ENCODE measurements at places on chromosomes 2 and 18.

DNA sequence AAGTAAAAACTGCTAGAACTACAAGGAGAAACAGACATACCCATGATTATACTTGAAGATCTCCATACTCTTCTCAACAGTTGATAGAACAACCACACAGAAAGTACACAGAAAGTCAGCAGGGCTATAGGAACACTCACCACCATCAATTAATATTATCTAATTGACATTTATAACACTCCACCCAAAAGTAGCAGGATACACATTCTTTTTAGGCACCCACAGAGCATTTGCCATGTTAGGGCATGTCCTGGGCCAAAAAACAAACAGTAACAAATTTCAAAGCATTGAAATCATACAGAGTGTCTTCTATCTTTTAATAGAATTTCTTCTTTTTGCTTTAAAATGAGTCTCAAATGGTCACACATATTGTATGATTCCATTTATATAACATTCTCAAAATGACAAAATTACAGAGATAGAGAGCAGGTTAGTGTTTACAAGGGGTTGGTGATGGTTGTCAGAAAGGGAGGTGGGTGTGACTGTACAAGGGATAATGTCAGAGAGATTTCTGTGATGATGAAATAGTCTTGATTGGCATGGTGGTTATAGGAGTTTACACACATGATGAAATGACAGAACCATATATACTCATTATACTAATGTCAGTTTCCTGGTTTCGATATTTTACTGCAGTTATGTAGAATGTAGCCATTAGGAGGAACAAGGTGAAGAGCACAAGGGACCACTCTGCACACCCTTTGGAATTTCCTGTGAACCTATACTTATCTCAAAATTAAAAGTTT, 82.8 kb downstream of the NCK2 start:
- no peak for DNase-seq

DNA sequence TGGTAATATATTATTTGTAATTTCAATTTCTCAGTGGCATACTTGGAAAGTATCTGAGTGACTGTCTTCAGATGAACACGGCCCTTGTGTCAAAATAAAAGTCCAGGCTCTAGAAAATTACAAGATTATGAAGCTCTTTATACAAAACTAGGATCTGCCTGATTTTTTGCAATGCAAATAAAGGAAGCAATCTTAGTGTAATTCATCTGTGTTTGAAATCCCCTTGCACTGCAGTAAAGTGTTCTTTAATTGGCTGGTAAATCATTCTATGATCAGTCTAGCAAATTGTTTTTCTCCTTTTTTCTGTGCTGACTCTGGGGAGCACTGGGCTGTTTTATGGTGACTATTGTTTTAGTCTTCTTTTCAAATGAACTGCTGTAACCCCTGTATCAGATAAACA, 1039.0 kb downstream of the SOCS6 start:
- DNase-seq, result no peak

DNA sequence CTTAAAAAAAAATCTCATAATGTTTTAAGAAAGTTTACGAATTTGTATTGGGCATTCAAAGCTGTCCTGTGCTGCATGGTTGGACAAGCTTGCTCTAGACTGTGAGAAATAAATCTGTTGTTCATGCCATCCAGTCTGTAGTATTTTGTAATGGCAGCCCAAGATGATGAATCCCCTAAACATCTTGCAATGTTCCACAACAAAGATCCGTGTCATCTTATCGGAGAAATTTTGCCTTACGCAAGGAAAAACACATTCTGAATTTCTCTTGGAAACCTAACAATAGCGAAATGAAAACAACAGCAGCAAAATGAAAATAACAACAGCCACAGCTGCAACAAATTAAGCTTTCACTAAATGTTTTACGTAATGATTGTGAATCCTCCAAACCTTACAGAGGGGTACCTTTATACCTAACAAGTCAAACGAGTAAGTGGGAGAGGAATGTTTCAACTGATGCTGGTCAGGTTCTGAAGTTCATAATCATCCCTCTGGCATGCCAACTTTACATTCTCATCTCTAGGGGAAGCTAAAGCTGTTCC, 76.1 kb upstream of the RNU4ATAC start:
- DNase-seq, result no peak

DNA sequence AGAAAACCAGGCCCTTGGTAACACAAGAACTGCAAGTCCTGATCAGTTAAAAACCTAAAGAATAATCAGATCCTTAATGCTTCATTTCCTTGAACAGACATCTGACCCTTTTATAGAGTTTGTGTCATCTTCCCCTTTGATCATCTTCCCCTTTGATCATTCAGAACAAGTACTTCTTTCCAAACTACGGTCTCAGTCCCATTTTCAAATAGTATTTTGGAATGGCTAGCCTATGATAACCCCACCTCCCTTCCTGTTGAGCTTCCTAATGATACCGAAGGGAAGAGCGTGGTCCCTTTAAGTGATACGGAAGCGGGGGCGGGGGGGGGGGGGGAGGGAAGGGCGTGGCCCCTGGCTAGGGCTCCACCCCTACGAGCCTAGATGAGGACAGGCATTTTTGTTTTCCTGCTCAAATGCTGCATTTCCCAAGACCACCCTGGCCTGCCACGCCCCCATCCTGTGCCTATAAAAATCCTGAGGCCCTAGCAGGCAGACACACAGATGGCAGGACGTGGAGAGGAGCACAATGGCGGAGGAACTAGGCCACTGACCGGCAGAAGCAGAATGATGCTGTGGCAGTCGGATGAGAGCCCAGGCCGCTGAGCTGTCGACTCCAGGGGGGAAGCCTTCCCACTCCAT, 24.1 kb upstream of the CHRNA1 start:
- peak; percentile 15 for DNase-seq

- DNase-seq, result peak; percentile 27
Observed at GRCh38 chr18:63220903-63221302, 98.7 kb downstream of the BCL2 start.

- DNase-seq, result no peak
Observed at GRCh38 chr2:144102386-144102785, 417.5 kb downstream of the ZEB2 start.

DNA sequence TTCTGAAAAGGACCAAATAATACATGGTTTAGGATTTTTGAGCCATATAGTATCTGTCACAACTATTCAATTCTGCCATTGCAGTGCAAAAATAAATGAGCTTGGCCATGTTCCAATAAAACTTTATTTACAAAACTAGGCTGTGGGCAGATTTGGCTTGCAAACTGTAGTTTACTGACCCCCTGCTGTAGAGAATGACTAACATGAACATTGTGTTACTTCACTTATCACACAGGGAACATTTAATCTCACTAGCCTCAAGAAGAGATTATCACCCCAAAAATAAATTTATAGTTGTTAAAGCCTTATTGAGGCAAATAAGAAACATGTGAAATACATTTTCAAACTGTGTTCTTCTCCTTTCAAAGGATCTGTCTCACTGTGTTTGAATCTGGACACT, 766.2 kb downstream of the MBD2 start:
- no peak for DNase-seq

GRCh38 chr18:48920408-48921038, 30.2 kb downstream of the SMAD7 start:
- DNase-seq, result no peak

DNA sequence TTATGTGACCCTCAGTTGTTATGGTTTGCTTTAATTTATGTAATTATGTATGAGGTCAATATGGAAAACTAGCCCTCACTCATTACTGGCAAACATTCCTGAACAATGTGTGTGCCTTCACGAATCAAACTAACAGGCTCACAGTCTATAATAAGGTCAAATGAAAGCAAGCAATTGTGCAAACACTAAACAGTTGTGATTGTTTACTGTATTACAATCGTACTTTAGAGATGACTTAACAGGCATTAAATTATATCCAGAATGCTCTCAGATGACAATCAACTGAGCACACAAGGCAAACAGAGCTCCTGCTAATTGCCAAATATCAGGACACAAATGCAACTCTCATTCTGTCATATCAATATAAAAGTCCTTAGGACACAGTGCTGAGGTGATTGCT, 29.5 kb downstream of the COL5A2 start:
- DNase-seq, result no peak

DNA sequence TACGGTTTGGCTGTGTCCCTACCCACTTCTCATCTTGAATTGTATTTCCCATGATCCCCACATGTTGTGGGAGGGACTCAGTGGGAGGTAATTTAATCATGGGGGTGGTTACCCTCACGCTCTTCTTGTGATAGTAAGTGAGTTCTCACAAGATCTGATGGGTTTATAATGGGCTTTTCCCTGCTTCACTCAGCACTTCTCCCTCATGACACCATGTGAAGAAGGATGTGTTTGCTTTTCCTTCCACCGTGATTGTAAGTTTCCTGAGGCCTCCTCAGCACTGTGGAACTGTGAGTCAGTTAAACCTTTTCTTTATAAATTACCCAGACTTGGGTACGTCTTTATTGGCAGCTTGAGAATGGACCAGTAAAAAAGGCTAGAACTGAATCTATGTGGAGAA, 750.0 kb upstream of the ID2 start:
- no peak for DNase-seq

DNA sequence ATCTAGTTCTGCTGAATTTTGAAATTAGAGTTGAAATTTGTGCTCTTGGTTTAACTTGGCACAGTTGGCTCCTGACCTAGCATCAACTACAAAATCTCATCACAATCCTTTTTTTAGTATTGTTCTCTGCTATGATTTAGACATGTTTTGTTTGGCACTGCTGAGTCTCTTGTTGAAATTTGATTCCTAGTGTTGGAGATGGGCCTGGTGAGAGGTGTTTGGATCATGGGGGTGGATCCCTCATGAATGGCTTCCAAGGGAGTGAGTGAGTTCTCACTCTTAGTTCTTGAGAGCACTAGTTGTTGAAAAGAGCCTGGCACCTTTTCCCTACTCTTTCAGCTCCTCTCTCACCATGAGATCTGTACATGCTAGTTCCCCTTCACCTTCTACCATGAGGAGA, 605.6 kb upstream of the SLC39A10 start:
- no peak for DNase-seq

DNA sequence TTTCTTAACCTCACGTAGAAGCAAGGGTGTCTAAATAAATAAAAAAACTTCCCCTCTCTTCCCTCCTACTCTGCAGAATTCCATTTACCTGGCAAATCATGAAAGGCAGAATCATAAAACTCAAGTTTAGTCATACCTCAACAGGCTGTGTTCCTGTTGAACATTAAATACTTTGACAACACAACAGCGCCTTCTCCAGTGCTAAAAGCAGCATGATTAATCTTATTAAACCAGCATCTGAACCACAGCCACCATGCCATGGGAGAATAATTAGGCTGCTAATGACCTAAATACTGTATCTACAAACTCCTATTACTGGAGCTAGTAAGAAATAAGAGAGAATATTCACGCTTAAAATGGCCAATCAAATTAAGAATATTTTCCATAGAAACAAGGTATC, 68.1 kb downstream of the CDH2 start:
- DNase-seq, result no peak

- no peak for DNase-seq
Observed at GRCh38 chr18:22032392-22032961, 136.9 kb upstream of the GATA6 start.

DNA sequence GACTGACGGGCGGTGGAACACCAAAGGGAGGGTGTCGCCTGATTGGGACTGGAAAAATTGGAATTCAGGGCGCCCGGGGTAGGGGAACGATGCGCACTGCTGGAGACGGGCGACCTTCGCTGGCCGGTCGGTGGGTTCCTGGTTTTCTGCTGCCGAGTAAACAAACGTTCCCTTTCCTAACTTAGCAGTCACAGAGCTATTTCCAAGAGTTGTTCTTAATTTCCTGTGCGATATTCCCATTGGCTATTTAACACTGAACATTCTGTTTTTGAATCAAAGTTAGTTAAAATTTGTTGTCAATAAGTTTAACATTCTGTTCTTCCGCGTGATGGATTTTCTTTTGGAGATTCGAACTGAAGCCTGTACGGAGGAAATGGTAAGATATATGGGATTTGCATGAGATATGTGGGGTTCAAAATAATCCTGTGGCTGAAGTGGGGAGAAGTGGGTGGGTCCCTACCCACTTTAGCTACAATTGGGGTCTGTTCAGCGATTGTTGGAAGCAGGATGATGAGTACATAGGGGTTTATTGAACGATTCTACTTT, 862 bp downstream of the C18orf54 start:
- no peak for DNase-seq

DNA sequence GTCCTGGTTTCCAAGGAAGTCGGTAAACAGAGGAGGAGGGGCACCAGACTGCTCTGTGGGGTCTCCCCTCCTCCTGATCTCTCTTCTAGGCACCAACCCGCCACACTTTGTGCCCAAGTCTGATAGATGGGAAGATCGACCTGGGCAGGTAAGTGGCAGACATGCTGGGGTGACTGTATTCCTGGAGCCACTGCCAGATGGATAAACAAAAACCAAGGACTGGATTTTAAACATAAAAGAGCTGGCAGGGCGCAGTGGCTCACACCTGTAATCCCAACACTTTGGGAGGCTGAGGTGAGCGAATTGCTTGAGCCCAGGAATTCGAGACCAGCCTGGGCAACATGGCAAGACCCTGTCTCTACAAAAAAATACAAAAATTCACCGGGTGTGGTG, 181.2 kb downstream of the ANAPC1 start:
- no peak for DNase-seq

DNA sequence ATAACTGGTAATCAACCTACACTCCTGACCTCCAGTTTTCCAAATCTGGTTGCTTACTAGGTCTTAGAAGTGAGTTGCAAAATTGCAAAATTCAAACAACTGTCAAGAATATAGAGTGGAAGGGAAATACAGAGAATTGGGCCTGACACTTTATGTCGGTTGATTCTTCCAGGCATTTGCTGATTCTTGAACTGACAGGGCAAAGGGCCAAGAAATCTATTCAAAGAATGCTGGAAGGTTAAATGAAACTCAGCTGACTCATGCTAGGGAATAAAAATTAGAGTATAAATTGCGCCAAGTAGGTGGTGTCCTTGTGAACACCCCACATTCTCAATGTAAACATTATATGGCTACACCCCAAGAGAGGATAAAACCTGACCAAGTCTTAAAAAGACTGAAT, 21.5 kb upstream of the ZSCAN30 start:
- DNase-seq, result no peak

- DNase-seq, result no peak
Observed at GRCh38 chr2:241011296-241011600, 12.8 kb downstream of the SNED1 start.

DNA sequence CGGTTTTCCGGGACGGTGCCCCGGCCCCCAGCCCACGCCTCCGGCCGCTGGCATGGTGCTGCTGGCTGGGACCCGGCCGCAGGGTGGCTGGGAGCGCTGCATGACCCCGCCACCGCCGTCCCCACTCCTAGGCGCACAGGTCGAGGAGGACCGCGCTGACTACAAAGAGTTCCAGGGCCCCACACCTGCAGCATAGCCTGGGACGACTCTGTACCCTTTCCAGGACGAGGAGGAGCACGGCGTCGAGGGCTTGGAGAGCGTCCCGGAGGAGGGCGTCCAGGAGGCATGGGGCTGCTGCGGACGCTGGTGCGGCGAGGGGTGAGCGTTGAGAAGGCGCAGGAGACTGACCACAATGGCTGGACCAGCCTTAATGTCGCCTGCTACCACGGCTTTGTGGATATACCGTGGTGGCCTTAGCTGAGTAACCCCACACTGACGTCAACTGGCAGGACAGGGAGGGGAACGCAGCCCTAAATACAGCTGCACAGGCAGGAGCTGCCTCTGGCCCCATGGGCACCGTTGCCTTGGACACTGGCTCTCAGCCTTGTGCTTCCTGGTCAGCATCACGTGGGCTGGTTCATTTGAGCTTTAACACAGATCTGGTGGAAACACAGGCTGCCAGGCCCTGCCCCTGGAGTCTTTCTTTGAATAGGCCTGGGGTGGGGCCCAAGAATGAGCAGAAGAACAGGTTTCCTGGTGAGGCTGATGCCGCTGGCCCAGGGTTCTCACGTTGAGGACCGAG, 40.9 kb upstream of the TRIM43B start:
- DNase-seq, result no peak
